ENCODE measurements at places on chromosomes 12 and 14.

DNA sequence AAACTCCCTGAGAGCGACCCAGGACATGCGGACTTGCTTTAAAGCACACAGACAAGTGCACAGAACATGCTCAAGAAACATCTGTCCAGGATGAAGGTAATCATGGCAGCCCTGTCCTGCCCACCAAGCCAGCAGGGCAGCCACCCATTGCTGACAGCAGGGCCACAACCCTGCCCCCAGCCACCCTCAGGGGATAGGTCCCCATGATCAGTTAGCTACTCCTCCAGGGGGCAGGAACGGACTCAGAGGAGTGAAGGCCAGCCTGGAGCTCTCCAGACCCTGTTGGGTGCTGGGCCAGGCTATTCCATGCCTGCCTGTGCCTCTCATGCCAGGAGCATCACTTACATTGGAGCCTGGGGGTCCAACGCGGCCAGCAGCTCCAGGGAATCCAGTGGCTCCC, 15.8 kb downstream of the TMEM106C start:
- DNase-seq: no peak

GRCh38 chr14:21024585-21025370, at the start of gene NDRG2:
Gene NDRG2 (minus strand): TSS chr14:21025061. CDS start chr14:21023315, 1,746 bp downstream.
- peak; percentile 35 for DNase-seq

GRCh38 chr12:95630496-95630895, 79.2 kb upstream of the USP44 start:
- peak; percentile 1 for DNase-seq

DNA sequence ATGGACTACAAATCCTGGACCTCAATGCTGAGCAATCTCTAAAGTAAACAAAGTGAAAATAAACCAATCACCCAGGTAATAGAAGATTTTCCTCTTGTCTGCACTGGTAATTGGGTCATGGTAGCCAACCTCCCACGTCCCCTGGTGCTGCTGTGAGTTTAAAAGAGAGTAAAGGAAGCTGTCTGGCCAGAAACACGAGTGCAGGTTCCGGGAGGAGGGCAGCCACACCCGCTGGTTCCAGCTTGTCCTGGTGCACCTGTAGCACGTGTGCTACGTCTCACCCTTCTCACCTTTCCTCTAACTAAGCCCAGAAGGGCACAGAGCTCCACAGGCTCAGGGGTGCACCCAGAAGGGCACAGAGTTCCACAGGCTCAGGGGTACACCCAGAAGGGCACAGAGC, 5.4 kb downstream of the CRACR2A start:
- peak; percentile 43 for DNase-seq

GRCh38 chr12:46702581-46703344, 123.0 kb downstream of the SLC38A4 start:
- DNase-seq: no peak

Measured in HT-29 (cell line).